NCI-H748 treated with DMSO at 0.1 percent for 48 hours (cell line): ENCODE measurements at places on chromosomes 3 and 15.

GRCh38 chr3:5634411-5634810, 446.9 kb downstream of the EDEM1 start:
- DNase-seq = no peak

- DNase-seq = no peak
These were observed 350.5 kb upstream of the ICE2 start for GRCh38 chr15:60829416-60829815.

DNA sequence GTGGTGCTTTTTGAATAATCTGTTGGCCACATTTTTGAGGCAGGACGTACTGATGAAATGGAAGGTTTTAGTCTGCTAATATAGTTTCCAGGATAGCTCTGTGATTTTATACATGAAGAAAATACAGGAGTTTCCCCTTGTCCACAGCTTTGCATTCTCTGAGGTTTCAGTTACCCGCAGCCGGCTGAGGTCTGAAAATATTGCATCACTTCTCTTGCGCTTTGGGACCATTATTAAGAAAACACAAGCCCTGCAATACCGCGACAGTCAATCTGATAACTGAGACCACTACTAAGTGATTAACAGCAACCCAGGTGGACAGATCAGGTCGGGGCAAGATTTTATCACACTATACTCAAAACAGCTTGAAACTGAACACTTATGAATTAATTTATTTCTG, 33.0 kb downstream of the BLM start:
- no peak for DNase-seq

- peak; percentile 37 for DNase-seq
These were observed 4.9 kb downstream of the PRRT3 start for GRCh38 chr3:9947025-9947995.

- DNase-seq = no peak
These were observed 1.3 kb downstream of the SLC7A14 start for GRCh38 chr3:170584585-170585007.

GRCh38 chr3:103662591-103662990, 1227.8 kb downstream of the ZPLD1 start:
- DNase-seq = no peak

- peak; percentile 52 for DNase-seq
These were observed 43.7 kb downstream of the MECOM start for GRCh38 chr3:169619793-169620192.

DNA sequence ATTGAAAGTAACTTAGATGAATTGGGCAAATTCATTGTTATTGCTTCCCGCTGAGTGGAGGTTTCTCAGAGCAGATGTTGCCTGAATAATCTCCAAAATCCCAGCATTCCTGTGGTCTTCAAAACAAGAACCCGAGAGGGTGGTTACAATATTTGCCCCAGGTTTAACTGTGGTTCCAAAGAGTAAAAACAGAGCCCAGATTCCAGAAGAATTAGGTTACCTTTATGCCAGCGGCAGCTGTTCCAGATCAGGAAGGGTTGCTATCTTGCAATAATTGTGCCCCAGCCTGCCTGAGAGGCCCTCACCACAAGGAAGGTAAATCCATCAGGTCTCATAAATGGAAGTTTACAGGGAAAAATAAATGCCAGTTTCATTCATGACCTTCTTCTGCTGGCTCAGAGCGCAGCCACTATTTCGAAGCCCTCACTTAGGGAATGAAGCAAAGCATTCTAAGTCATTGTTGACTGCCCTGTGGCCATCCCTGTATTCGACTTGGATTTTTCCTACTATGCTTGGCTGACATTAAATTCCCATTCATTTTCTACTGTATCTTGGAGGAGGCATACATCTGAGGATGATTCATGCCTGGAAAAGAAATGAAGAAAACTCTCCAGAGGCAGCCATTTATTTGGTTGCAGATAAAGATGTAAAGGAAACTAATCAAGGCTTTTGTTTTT, 54.6 kb downstream of the SSUH2 start:
- no peak for DNase-seq

GRCh38 chr3:160125258-160125657, 100.0 kb upstream of the C3orf80 start:
- no peak for DNase-seq

DNA sequence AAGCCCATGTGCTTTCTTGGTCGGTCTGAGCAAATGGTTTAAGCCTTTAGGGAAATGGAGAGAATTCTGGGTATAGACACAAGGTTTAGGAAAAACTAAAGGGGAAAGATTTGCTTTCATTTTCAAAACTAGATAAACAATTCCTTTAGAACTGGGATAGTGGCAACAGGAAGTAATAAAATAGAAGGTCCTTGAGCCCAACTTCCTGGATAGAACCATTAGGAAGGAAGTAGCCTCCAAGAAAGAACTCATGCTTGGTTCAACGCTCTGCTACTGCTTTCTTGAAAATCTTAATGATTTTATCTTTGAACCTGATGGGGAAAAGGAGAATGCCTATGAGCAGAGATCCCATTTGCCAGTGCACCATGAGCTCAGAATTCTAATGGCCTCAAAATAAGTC, 147.0 kb upstream of the THRB start:
- DNase-seq = no peak

GRCh38 chr3:133747907-133748639, 1.9 kb downstream of the TF start:
- no peak for DNase-seq

GRCh38 chr3:162568706-162569105, 1072.1 kb downstream of the OTOL1 start:
- DNase-seq = no peak

DNA sequence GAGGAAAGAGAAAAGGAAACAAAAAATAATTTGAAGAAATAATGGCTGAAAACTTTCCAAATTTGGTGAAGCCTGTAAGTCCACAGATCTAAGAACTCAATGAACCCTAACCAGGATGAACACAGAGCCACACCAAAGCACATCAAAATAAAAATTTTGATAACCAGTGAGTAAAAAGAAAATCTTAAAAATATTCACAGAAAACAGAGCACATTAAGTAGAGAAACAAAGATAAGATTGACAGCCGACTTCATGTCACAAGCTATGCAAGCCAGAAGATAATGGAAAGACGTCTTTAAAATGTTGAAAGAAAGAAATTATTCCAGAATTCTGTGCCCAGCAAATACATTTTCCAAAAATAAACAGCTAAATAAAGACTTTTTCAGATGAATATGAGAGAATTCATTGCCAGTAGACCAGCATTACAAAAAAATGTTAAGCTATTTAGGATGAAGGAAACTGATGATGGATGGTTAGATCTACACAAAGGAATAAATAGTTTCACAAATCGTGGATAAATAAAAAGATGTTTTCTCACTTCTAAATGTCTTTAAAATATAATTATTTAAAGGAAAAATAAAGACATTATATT, 140.2 kb upstream of the SKOR1 start:
- DNase-seq = peak; percentile 2

- DNase-seq = no peak
These were observed 479.9 kb downstream of the GRM7 start for GRCh38 chr3:7340795-7341194.

DNA sequence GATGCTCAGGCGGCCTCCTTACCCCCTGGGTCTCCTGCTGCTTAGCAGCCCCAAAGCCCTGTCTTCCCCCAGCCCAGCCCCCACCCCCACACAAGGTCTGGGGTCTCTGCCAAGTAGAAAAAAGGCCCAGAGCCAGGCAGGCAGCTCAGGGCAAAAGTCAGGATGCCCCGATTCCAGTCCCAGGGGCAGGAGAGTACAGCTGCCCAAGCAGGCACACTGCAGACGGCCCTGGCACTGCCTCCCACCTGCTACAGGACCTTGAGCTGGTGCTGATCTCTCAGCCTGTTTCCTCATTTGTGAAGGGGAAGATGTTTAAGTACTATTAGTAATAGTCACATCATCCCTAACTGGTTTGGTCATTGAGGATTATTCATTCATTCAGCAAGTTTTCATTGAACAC, 12.6 kb downstream of the TMEM43 start:
- DNase-seq = no peak

- no peak for DNase-seq
These were observed 6.4 kb upstream of the TBC1D2B start for GRCh38 chr15:78083687-78084448.

DNA sequence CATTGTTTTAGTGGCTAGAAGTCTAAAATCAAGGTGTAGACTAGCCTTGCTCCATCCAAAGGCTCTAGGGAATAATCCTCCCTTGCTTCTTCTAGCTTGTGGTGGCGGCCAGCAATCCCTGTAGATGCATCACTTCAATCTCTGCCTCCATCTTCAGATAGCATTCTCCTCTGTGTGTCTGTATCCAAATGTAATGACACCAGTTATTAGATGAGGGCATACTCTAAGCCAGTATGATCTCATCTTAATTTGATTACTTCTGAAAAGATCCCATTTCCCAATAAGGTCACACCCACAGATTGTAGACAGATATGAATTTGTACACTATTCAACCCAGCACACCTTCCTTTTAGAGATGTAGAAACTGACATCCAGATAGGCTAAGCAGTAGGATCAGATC, 334.5 kb upstream of the KCNMB2 start:
- peak; percentile 40 for DNase-seq

- no peak for DNase-seq
These were observed 32.1 kb downstream of the KIF9 start for GRCh38 chr3:47250309-47251060.

GRCh38 chr15:64683378-64683777, 92.0 kb downstream of the RBPMS2 start:
- no peak for DNase-seq

GRCh38 chr3:171970301-171970788, 69.0 kb upstream of the FNDC3B start:
- DNase-seq = no peak

DNA sequence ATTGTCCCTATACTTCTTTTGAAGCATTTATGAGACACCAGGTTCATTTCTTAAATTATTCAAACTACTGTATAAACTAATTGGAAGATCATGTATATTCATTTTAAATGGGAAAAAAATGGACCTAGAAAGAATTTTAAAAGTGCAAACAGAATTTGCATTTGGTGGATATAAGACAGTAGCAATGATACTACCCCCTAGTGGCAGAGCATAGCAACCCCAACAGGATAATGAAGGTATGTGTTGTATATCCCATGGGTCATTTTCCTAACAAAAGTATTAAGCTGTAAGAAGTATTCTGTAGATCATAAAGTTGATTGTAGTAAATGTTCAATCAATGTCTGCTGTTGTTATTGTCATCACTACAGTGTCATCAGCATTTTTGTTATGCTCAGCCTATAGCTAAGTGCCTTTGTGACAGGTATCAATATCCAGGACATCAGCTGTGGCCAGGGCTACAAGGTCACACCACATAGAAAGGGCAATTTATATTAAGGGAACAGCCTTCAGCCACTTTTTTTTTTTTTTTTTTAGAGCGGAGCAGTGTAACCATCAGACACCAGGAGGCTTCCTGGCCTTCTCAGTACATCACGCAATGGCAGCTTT, 175.8 kb downstream of the FOXB1 start:
- DNase-seq = peak; percentile 2

- no peak for DNase-seq
These were observed 15.7 kb upstream of the USF3 start for GRCh38 chr3:113712129-113712528.

GRCh38 chr3:105958237-105959000, 89.6 kb upstream of the CBLB start:
- DNase-seq = no peak

DNA sequence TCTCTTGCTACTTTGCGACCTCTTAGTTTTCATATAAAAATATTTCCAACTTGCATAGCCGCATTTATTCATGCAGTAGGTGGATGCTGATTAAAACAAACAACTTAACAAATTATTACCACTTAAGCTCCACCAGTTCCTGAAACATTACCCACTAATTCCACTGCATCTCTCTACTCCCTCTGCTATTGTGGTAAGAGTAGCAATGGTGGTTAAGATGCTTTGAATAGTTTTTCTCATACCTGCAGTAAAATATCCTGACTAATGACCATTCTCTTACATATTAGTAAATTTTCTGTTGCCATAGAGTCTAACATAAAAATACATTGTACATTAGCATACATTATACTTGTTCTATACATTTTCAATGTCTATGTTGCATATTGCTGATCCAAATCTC, 397.6 kb upstream of the PLSCR5 start:
- DNase-seq = no peak

GRCh38 chr3:122993124-122993978, 34.2 kb downstream of the SEMA5B start:
- no peak for DNase-seq

DNA sequence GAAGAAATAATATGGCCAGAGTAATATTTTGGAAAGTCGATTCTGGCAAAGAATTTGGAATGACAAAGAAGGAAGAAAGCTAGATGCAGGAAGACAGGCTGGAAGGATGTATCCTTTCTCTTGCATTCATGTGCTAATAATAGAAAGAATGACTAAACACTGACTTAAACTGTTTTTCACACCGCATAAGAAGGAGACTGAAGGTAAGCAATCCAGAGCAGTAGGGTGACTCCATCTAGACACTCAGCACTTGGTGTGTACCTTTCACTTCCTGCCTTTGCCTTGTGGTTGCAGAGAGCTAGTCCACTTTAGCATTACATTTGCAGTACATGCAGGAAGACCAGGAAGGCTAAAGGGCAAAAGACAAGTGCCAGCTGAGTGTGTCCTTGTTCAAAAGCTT, 234.6 kb downstream of the RBMS3 start:
- no peak for DNase-seq

GRCh38 chr3:23633261-23633960, 172.3 kb upstream of the UBE2E1 start:
- no peak for DNase-seq

DNA sequence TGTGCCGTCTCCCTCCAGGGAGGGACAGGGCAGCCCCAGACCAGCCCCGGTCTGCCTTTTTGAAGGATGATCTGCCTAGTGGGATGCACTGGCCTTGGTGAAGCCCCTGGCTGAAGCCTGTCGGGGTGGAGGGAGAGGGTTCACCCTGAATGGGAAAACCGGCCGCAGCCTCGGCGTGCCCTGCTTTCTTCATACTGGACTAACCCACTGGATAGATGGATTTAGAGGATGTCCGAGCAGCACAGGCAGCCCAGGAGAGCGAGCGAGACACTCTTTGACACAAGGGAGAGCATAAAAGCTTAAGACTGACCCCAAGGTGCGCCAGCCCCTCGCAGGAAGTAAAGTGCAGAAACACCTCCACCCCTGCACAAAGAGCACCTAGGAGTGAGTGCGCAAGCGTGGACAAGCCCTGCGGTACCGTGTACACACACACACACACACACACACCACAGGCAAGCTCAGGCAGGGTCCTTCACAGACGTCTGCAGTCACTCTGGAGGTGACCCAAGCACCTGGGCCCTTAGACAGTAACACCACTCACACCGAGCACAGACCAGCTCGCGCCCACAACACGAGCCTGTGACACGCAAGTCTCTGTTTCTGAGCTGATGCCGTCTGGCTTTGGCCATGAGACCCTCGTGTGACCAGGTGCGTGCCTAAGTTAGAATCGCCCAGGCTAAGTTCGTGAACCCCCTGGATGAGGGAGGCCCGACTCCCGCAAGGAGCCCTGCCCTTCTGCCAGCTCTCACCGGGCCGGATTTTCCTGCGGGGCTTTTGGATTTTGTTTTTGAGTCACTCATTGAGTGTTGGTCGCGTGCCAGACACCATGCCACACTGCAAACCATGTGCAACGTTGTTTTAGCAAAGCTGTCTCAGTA, 11.3 kb downstream of the SEMA4B start:
- DNase-seq = no peak

DNA sequence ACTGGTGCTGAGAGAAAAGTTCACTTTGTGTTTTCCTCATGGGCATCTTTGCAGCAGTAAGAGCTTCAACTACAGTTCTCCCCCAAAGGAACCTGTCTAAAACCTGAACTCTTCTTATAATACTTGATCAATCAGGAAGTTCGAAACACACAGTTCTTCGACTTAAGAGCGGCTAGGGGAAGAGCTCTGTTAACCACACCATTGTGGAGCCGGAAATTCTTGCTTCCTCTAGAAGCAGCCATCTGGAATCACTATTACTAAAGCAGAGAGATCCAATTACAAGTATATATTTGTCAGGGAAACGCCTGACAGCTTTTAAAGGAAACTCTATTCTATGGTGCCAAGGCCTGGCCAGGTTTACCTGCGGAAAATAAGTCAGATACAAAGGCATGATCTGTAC, 337.3 kb upstream of the CBLB start:
- peak; percentile 4 for DNase-seq
